ENCODE measurements at places on chromosomes 7 and 10.

DNA sequence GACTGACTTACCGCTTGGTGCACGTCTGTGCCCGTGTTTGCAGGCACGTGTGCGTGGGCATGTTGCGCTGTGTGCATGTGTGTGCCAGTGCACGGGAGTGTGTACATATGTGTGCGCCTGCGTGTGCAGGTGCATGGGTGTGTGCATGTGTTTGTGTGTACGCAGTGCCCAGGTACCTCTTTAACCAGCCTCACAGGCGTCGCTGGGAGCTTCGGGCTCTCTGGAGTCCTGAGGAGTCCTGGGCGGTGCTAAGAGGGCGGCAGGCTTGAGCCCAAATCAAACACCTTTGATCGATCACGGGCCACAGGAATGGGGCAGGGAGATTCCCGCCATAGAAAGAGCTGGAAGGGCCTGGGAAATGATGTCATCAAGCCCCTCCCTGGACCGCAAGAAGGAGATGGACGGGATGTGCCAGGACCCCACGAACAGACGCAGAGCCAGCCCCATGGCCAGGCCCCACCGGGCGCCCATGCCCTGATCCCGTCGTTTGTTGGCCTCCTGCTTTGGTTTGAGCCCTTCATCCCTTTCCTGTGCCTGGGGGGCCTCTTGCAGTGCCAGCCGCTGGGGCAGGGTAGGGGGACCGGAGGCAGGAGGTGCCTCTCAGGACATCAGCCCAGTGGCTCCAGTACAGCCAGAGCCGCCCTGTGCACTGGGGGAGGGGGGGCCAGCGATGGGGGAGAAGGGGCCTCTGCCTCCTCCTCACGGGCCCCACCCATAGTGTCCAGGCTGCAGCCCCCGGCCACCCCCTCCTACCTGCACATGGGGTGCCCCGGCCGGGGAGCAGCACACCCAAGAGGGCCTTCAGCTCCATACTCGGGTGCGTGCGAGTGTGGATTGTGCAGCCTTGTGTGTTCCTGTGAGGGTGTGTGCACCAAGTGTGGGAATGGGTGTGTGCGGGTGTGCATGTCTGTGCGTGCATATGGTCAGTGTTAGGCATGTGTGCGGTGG lies 5.8 kb downstream of the KNDC1 start:
- DNase-seq = no peak

- DNase-seq = no peak
Observed at GRCh38 chr10:119129721-119130120, 25.8 kb downstream of the DENND10 start.

DNA sequence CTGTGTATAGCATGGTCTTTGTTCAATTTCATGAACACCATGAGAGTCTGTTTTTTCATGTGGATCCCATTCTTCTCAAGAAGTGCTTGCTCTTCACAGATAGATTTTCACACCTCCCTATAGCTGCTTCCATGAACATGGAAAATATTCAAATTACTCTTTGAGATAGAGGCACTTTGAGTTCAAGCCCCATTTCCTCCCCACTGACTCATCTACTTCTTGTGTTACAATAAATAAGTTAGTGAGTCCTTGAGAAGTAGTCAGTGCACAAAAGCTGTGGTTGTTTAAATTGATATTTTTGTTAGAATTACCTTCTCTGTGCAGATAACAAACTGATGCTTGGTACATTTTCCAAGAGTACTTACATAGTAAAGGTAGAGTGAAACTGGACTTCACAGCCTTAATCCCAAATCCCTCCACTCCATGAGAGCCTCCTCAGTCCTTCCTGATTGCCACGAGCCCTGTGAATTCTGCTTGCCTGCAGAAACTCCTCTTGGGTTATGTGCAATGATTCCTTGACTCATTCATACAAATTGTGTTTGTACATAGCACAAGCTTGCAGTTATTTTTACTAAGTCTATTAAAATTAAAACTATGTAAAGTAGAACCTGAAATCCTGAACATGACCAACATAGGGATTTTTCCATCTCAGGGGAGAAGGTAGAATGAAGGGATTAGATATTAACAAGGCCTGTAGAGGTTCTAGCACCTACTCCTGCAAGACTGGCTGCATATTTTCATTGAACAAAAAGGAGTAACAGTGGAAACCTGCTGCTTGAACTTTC lies 496.2 kb downstream of the TNS3 start:
- no peak for DNase-seq

DNA sequence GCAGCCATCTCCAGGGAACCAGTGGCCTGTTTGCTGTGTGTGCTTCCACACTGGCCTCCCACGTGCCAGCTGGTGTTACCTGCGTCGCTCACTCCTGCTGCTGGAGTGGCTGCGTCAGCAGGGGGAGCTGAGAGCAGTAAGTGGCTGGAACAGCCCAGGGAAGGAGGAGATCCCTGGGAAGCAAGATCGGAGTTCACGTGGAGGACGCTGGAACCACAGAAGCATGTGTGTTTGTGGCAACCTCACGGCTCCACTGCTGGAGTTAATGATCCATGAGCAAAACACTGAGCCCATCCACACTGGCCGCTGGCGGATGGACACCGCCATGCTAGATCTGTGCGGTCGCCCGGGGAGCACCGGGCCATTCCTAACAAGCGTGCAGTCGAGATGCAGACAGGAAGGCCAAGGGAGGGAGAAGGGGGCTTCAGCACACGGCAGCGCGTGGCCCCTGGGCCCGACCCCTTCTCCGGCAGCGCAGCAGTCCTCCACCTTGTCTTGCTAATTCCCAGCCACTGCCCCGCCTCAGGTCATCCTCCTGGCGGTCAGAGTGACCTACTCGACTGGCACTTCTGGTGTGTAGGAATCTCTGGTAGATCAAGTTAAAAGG lies 68.5 kb upstream of the EEPD1 start:
- DNase-seq = no peak

- DNase-seq = no peak
Observed at GRCh38 chr7:47619806-47620205, 37.9 kb upstream of the TNS3 start.

DNA sequence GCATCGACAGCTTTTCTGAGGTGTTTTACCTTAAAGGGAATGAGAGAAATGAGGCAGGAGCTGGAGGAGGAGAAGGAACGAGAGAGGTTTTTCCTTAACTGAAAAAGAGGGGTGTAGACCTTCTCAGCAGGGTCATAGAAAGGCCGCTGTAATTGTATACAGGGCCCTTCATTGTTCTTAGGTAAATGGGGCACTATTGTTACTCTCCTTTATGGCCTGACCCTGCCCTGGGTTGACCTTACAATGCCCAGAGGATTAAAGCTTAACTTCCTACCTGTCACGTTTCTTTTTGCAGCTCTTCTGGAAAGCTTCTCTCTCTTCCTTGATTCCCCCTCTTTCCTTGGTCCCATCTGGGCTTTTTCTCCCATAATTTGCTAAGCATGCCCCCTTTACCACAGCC lies 13.7 kb upstream of the PDLIM1 start:
- DNase-seq = no peak

- no peak for DNase-seq
Observed at GRCh38 chr10:94224656-94225055, 138.1 kb downstream of the NOC3L start.

DNA sequence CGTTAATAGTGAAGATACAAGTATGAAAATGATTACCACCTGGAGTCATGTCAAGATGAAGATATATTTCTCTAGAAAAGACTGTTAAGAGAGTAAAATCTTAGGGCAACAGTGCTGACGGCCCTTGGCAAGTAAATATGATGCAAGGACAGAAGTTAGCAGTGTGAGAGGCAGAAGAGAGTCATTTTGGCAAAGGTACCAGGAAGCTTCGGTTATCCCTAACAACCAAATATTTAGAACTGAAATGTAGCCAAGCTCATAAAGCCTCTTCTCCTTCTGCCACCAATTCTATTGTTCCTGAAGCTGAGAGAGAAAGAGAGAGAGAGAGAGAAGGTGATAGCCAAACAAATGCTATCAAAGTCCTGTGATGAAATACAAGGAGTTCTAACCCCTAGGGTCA lies 109.6 kb downstream of the MACC1 start:
- no peak for DNase-seq

- no peak for DNase-seq
Observed at GRCh38 chr10:116417821-116418220, 9.8 kb upstream of the PNLIPRP3 start.

- DNase-seq = no peak
Observed at GRCh38 chr10:71611131-71611530, 108.4 kb downstream of the C10orf105 start.

GRCh38 chr7:24715171-24715570 lies 42.1 kb downstream of the GSDME start:
- DNase-seq = no peak

GRCh38 chr10:86506499-86506898 lies 15.1 kb downstream of the WAPL start:
- DNase-seq = no peak

DNA sequence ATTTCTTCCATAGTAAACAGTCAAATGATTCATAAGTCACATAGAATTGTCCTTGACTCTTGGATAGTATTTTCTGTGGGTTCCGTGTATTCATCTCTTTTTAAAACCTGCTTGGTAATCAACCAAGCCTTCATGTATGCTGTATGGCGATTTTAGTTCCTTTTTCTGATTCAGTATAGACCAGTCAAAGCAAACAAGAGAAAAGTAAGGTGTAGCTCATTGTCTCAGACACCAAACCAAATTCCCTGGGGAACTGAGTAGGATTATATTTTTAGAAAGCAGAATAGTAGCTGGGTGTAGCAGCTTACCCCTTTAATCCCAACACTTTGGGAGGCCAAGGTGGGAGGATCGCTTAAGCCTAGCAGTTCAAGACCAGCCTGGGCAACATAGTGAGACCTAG lies 240.5 kb downstream of the BBS9 start:
- no peak for DNase-seq

DNA sequence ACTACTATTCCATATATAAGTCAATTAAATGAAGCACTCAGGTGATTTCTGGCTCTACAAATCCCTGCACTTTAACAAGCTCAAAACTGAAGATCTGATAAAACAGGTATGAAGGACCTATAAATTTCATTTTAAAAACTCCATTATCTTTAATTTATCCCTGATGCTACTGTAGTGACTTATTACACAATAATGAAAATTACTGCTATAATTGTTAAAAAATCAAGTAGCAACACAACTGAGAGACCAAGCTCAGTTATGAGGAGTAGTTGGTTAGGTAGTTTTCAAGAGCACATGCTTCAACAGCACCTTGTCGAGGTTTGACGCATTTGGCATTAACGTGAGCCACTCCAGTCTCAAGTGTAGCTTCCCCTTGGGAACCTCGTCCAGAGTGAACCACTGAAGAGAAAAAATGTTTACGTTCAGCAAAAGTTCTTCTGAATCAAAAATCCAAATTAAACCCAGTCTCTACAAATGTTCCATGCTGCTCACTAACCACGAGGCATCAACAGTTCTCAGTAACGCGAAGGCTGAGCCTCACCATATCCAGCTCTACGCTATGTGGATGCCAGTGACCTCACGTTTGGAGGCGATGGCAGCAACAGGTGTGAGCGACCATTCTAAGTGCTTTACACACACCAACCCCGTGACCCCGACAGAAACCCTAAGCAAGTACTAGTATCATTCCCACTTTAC lies 55.3 kb upstream of the NCAPG2 start:
- DNase-seq = no peak

DNA sequence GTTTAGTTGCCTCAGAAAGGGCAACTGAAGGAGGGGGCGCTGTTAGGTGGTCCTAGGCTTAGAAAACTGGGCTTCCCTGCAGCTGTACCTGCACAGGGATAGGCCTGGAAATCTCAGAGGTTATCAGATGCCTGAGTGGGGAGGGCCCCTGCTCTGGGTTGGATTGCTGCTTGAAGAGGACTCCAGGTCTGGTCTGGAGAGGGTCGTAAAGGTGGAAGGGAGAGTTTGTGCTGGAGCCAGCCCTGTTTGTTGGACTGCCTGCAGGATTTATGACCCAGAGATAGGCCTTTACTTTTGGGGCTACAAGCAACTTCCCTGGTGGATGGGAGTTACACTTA lies 765.9 kb downstream of the GRID1 start:
- no peak for DNase-seq

- DNase-seq = no peak
Observed at GRCh38 chr10:31526681-31527080, 207.7 kb downstream of the ZEB1 start.

DNA sequence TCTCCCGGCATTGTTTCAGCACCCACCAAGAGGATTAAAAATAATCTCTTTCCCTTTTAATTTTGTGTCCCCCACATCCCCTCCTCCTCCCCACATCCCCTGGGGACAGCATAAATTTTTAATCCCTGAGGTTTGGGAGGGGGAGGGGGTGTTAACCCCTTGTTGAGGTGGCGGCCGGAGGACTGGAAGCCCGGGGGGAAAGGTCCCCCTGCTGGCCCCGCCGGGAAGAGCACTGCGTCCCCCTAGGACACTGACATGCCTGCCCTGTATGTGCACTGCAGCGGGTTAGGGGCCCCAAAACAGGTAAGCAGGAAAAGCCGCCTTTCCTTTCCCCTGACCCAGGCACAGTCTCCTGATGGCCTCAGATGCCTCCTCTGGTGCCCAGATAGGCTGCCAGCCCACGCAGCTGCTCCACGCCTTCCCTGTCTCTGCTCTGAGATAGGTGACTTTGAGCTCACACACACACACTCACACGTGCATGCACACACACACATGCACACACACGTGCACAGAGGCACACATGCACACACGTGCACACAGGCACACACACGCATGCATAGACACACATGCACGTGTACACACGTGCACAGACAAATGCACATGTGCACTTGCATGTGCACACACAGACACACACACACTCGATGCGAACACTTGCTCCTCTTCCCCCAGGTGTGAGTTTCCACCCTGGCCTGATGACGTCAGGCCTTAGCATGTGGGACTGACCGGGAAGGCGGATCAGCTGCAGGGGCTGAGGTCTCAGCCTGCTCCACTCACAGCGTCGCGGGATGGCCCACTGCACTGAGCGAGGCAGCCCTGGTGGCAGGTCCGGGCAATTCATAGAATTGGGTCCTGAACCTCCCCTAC lies 12.3 kb downstream of the CNPY1 start:
- DNase-seq = no peak

- DNase-seq = no peak
Observed at GRCh38 chr7:50268223-50268622, 36.3 kb upstream of the IKZF1 start.

- no peak for DNase-seq
Observed at GRCh38 chr7:15397922-15398760, 163.7 kb downstream of the AGMO start.

DNA sequence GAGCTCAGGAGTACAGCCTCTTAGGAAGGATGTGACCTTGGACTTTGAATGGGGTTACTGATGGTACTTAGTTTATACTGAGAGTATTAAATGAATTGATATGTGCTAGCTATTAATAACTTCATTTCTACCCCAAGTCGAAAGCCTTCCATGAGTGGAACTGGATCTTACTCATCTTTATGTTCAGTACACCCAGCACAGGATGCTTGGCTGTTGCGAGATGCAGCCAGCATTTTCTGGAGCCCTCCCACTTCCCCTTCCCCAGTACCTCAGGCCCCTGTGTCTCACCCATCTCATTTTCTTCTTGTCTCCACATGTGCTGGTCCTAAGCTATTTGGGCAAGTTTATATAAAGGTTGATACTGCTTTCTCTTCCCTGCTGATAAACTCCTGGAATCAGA lies 7.2 kb downstream of the UPP1 start:
- DNase-seq = no peak

Measured in effector memory CD8-positive, alpha-beta T cell (primary cell).